ENCODE measurements at places on chromosomes 2 and 18.

GRCh38 chr18:8257851-8258434, 351.3 kb upstream of the RAB12 start:
- DNase-seq = no peak

GRCh38 chr2:109242210-109242653, 113.2 kb downstream of the SH3RF3 start:
- DNase-seq = no peak

DNA sequence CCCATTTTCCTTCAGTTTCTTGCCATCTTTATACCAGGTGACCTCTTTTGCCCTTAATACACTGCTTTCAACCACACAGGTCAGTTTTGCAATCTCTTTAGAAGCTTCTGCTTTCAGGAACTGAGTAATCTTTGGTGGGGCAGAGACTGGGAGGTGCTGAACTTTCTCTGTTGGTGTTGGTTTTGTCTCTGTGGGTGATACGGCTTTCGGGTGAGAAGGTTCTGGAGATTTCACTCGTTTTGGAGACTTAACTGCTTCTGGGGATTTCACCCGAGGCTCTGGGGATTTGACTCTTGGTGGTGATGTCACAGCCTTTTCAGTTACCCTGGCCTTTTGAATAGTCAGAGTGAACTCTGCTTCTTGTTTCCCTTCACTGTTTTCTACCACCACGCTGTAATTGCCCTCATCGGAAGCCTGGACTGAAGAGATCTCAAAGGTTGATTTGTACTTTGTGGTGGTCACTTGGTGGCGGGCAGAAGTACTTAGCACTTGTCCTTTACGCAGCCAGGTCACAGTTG, 50.4 kb downstream of the PLEKHA3 start:
- no peak for DNase-seq

GRCh38 chr2:57809230-57809629, 237.4 kb upstream of the VRK2 start:
- no peak for DNase-seq

DNA sequence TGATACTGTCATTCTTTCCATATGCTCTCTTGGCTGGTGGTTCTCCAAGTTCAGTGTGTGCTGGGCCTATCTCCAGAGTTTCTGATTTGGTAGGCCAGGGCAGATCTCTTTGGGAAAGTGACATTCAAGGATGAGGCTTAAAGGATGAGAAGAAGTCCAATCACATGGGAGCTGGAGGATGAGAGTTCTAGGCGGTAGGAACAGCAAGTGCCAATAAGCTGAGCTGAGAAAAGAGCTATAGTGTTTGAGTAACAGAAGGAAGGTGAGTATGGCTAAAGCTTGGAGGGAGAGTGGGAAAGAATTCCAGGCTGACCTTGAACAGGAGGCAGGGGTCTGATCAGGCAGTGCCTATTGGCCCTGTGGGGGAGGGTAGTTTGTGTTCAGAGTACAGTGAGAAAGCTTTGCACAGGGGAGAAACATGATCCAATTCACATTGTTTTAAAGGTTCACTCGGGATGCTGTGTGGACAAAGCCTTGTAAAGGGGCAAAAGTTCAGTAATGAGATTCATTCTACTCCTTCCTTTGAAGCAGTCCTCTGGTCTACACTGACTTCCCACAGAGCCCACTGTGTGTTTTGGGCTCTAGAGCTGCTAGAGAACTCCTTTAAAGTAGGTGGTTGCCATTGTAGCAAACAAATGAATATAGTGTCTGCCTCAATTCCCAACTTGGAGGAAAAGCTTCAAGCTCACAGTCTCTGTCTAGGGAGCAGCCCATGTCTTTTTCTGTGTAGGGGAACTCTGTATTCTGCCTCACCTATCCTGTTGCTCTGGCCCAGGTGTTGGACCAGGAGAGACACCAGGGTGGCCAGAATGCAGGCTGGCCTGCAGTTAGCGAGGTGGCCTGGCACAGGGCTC, 81.8 kb downstream of the FASTKD2 start:
- DNase-seq = no peak

DNA sequence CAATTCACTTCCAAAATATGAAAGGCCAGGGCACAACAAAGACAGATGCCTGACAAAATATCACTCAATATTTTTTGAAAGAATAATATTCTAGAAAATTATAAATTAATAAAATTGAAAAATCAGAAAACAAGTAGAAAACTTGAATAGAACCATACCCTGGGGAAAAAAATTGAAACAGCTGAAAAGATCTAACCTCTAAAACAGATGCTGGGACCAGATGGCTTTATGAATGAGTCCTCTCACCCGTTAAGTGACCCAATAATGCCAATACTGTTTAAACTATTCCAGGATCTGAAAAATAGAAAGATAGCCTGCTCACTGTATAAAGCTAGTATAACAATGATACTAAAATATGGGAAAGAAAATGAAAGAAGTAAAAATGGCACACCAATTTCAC, 322.3 kb upstream of the VWC2L start:
- DNase-seq = no peak

DNA sequence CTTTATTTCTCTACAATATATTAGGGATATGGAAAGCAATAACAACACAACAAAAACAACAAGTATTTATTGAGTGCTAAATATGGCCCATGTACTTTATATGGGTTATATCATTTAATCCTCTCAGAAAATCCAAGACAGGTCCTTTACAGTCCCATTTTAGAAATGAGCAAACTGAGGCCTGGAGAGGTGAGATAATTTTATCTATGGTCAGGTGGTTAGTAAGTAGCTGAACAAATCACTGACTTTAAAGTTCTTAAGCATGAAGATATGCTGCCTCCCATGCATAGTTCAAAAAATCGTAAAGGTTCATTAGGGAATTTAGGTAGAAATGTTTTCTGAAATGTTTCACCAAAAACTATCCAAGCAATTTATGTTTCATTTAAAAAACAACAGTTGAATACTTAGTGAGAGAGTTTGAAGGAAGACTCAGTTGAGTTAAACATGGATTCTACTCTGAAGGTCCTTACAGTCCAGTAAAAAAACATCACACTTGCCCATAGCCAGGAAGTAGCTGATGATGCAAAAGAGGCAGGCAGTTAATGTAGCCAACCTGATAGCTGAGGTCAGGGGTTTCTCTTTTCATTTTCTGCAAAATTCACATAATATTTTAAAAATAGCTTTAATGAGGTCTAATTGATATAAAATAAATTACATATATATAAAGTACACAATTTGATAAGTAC, 7.6 kb upstream of the NFE2L2 start:
- DNase-seq = no peak

DNA sequence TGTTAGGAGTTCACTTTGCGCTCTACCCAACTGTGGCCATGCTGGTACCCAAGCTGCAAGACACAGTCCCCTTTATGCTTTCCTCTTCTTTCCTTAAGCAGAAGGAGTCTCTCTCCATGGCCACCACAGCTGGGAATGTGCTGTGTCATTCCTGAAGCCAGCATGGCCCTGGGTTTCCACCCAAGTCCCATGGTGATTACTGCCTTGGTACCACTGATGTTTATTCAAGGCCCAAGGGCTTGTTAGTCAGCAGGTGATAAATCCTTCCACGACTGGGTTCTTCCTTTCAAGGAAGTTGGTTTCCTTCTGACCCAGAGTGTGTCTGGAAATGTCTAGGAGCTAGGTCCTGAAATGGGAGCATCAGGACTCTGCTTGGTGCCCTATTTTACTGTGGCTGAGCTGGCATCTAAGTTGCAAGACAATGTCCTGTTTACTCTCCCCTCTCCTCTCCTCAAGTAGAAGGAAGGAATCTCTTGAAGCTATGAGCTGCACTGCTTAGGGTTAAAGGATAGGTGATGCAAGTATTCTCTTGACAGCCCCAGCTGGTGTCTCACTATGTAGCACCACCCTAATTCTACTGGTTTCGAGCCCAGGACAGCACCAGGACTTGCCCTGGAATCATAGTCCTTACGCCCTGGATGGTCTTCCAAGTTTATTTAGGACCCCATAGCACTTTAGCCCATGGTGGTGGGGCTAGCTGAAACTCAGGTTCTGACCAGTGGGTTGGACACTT, 18.7 kb upstream of the NUP35 start:
- no peak for DNase-seq

DNA sequence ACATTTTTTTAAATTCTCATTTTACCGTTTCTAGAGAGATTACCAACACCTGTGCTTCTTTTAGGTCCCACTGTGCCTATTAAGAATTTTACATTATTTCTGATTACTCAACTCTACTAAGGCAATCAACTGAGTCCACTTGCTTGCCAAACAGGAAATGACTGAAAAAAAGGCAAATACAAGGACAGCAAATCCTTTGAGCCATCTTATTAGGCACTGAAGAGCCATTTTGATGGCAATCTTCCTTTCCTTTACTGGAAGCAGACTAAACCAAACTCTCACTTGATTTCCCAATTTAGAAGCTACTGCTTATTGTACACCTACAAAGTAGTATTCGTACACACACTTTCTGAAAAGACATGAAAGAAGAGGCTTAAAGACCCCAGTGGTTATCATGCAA, 121.4 kb upstream of the COL3A1 start:
- no peak for DNase-seq

DNA sequence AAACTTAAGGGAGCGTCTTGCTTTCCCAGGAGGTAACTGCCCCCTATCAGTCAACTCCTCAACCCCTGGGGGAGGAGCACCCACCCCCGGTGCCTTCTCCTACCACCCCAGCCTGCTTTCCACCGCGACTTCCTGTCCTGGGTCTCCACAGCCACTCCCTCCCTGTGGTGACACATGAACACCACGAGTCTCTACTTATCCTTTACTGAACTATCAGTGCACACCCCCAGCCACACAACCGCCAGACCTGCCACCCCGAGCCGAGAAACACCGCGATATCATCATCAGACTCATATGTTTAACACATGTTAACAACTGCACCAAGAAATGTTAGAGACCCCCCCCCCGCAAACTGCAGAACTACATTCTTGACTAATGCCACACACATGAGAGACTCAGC, 43.3 kb downstream of the LONRF2 start:
- no peak for DNase-seq

Measured in activated CD4-positive, alpha-beta T cell treated with anti-CD3 and anti-CD28 coated beads, Interleukin-2, amount 50 U/mL, for 24 hours (primary cell).